ENCODE measurements at places on chromosomes 4 and X.

DNA sequence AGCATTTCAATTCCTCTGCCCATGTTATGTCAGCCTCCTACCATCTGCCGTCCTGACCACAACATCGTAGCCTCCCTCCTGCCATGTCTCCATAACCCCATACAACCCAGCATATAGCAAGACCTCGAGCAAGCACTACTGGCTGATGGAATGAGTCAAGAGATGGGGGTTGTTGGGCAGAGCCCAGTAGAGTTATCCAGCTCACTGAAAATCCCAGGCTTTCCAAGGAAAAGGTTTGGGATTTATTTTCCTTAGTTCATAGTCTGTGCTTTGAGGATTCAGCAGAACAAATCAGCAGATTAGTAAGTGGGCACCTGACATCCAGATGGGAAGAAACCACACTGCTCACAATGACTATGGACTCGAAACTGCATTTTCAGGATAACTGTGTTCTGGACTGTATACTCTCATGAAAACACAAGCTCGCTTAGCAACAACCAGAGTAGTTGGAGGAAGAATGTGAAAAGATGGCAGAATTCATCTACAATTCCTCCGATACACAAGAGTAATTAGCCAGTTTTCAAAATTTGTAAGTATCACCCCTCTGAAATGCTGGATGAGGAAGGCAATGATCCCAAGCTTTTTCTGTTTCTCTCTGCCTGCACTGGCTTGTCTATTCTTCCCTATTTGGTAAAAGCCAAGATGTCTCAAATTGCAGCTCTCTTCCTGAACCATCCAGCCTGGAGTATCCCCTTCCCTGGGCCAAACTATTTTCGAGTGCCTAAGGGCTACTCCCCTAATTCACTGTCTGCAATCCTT lies 186.2 kb upstream of the TBL1X start:
- no peak for DNase-seq

- no peak for DNase-seq
Observed at GRCh38 chr4:143292858-143293257, 43.8 kb upstream of the GAB1 start.

- no peak for DNase-seq
Observed at GRCh38 chr4:140697709-140698560, 58.2 kb downstream of the TBC1D9 start.

- DNase-seq, result no peak
Observed at GRCh38 chrX:129938081-129938480, 32.1 kb downstream of the UTP14A start.

DNA sequence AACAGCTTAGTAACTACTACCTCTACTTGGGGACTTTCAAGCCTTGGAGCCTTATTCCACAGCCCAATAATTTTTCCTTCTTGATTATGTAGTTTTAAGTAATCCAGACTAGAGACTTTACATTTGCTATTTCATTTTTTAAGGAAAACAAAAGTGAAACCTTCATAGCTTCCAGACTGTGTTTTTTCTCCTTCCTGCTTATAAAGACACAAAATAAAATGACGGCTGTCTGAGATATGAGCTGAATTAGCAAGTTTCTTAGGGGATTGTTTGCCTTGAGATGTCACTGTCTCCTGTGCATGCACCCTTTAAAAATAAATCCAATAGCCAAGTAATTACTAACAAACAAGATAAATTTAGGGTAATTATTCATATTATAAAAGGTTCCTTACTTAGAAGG lies 78.8 kb upstream of the PACRGL start:
- no peak for DNase-seq

DNA sequence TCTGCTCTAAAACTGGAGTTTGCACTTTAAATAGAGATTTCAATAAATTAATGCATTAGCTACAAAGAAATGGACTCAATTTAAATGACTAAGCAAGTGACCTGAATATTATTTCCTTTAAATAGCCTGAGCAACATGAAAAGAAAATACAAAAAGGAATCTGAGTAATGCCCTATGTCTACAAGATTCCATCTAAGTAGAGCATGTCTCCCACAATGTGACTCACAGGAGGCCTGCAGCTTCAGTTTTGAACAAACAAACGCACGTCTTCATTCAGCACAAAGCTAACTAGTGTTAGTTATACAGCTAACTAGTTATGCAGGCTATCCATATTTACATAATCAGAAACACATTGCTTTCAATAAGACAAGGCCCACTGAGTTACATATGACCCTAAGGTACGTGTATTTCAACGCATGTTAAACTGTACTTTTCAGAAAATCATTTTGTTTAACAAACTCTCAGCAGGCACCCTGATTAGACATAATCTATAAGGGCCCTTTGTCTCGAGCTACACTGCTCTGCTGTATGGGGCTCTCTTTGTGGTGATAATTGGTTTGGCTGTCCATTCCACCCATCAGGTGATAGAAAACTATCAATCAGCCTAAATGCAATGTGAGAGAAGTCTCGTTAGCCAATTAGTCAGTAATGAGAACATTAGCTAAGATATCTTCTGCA lies 116.5 kb downstream of the MAML3 start:
- DNase-seq, result no peak

DNA sequence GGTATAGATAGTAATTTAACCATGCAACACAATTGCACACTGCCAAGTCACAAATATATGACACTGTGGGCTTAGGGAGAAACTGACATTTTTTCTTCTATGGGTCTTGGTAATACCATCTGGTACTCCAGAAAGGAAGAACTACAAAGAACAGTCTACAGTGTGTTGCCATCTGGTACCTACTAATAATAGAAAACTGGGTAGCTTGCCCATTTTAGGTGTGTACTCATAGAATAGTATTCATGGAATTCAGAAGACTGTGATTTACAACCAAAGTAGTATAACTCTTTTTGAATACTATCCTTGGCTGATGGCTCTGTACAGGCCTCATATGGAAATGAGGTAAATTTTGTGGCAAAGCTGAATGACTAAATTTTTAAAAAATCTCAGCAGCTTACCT lies 132.6 kb upstream of the RPS6KA6 start:
- no peak for DNase-seq

- DNase-seq, result no peak
Observed at GRCh38 chr4:152684007-152684406, 4.2 kb upstream of the TMEM154 start.

- no peak for DNase-seq
Observed at GRCh38 chr4:187469627-187470026, 525.9 kb upstream of the ZFP42 start.

GRCh38 chr4:18214411-18215055 lies 193.0 kb upstream of the LCORL start:
- DNase-seq, result no peak

GRCh38 chr4:101596781-101597552 lies 193.6 kb upstream of the BANK1 start:
- peak; percentile 15 for DNase-seq

GRCh38 chr4:24686866-24687692 lies 102.7 kb upstream of the DHX15 start:
- no peak for DNase-seq

DNA sequence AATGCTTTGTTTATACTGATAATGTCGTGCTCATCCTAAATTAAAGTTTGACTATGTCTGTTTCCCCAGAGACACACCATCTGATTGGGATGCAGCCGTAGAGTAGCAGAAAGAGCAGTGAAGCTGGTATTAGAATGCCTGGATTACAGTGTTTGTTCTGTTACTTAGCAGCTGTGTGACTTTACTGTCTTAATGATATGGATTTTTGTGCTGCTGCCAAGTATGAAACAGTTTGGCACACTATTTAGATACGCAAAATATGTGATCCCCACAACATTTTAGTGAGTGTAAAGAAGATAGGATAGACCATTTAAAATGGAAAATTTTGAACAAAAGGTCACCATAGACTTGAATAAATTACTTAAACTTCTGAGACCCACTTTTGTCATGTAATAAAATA lies 1.2 kb upstream of the CHIC1 start:
- no peak for DNase-seq

DNA sequence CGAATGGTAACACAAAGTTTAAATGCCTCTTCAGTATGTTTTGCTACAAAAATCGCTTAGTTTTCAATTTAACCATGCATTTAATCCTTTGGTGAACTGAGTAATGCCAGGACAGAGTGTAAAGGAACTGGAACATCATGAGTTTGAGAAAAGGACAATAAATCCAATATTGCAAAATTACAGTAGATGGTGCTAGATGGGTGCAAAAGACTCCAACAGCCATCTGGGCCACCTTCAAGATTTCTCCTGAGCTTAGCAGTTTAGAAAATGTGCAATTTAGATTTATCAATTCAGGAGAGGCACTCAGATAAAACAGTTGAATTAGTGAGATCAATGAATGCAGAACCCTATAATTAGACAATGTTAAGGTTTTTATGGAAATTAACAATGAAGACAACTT lies 33.2 kb upstream of the MID1IP1 start:
- no peak for DNase-seq

GRCh38 chrX:154541896-154542722 lies 4.5 kb downstream of the G6PD start:
- peak; percentile 31 for DNase-seq

DNA sequence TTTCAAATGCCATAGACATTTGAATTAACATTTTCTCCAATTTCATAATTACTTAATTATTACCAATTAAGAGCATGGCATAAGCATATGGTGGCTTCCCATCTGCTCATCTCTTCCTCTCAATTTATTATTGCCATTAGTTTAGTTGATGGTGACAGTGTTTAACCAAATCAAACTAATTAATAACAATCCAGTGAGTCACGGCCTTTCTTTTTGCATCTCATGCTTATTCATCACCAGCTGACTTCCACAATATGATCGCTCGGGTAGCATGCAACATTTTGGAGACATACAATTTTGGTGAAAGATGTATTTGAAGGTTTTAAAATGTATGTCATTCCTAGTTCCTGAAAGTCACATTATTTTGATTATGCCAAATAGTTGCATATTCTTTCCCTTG lies 172.8 kb upstream of the TACR3 start:
- no peak for DNase-seq

DNA sequence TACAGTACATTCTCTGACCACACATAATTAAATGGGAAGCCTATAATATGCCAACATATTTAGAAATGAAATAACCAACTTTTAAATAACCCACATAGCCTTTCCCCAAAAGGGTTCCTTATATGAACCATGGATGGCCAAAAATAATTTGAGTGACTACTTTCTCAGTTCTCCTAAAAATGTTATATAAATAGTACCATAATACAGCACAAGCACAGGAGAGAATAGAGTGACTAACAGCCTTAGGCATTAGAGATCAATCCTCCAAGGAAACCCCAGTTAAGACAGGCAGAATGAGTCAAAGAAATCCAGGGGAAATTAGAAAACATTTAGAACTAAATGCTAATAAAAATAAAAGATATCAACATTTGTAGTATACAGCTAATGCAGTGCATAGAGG lies 50.2 kb downstream of the ANKRD17 start:
- no peak for DNase-seq

DNA sequence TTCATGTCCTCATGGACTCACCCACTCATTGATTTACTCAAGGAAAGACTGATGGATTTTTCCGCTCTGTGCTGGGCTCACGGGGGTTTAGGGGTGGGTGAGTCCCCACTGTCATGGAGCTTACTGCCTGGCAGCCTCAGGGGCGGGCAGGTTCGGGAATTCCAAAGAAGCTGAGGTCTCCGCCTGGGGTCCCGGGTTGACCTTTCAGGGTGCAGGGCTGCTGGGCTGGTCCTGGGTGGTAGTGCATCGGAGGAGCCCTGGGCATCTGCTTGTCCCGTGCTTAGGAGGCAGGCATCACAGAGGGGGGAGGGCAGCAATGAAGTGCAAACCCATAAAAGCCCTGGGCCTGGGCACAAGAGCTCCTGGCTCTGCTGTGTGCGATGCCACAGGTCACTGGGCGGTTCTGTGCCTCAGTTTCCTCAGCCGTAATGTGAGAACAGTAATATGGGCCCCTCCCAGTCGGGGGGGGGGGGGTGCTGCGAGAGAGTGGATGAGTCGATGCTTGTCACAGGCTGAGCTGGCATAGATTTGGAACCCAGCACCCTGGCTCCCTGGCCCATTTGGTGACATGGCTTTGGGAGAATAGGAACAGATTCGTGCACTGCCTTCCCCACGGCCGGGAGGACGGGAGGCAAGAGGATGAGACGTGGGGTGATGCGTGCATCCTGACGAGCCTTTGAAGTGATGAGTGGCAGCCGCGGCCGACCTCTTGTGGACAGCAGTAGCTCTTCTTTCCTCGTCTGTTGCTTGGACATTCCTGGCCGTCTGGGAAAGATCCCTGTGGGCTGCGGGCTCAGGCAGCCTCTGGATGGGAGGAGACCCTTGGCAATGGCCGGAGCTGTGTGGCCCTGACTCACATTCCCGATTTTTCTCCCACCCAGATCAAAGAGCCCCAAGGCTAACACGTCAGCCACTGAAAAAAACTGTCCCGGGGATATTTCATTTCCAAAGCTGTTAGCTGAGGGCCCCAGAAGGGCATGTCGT lies 42.0 kb downstream of the PSAPL1 start:
- DNase-seq, result no peak

DNA sequence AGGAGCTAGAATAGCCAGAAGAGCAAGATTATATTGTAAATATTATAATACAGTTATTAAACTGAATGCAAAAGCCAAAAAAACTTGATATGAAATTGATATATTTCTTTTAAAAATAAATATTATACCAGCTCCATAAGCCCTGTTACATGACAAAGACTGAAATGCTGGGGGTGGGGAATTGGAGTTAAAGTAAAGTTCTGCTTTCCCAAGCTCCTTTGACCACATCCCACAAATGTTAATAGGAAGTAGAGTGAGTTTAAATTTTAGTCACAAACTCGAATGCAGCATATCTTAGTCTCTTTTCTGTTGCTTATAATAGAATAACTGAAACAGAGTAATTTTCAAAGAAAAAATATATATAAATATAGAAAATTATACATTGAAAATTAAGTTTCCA lies 46.9 kb upstream of the NFKB1 start:
- DNase-seq, result no peak

GRCh38 chr4:153622778-153623240 lies 61.3 kb upstream of the TLR2 start:
- no peak for DNase-seq

GRCh38 chr4:146237092-146237491 lies 22.8 kb downstream of the REELD1 start:
- DNase-seq, result no peak

GRCh38 chr4:15714141-15714540 lies 11.3 kb downstream of the BST1 start:
- DNase-seq, result no peak

GRCh38 chrX:24169211-24169610 lies 19.7 kb downstream of the ZFX start:
- DNase-seq, result no peak

GRCh38 chr4:122783301-122784215 lies 43.1 kb upstream of the FGF2 start:
- DNase-seq, result no peak

Measured in T-helper 2 cell (primary cell).